ENCODE measurements at places on chromosomes 3 and 15.

GRCh38 chr3:15099364-15100098 is 583 bp upstream of the RBSN start:
- DNase-seq = no peak

GRCh38 chr15:38740206-38740605 is 175.6 kb upstream of the RASGRP1 start:
- no peak for DNase-seq

DNA sequence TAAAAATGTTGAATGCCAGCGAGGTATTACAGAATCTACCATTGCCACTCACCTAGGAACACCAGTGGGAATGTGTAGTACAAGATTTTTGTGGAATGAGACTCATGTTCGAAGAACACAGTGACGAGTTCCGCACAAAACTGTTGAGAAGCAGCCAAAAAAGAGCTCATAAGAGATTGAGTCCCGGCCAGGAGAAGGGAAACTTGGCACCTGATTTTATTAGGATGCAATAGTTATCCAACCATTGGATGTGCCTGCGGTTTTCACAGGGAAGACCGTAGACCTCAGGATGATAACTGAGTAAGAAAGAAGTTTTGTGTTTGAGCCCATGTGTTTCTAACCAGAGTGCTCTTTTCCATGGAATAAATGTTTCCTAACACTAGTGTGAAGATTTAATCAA is 88.9 kb downstream of the PTPRG start:
- DNase-seq = no peak

DNA sequence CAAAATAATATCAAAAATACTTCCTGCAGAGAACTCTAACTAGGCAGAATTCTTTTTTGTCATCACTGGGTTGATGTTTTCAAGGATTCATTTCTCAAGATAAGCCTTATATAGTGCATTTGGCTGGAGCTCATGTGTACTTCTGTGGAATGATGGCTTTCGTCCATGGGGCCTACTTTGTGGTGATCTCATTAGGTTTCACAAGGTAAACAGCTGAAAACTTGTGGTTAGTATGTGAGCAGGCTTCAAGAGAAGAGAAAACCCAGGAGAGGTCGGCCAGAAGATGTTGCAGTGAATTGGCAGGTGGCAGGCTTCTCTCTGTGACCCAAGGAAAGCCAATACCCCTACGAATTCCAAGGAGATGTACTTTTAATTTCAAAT is 121.4 kb upstream of the PHLDB2 start:
- DNase-seq = no peak

GRCh38 chr3:76405196-76405595 is 619.8 kb upstream of the ZNF717 start:
- no peak for DNase-seq
